ENCODE measurements at places on chromosomes 4 and X. TPM values are rescaled to one million over a fixed set of nuclear protein-coding genes. Genes with fewer than 3 reads are reported as not detected.

GRCh38 chrX:23327104-23327503 lies 7.5 kb upstream of the PTCHD1 start:
- no peaks in the 10 kb centered on the region for H3K4me1 ChIP-seq
- H3K27ac ChIP-seq = no peak overlapping the region
- no peak overlapping the region for H3K4me3 ChIP-seq
- no peaks in the 10 kb centered on the region for H3K36me3 ChIP-seq

SSX4B gene
- not detected for total RNA-seq

DNA sequence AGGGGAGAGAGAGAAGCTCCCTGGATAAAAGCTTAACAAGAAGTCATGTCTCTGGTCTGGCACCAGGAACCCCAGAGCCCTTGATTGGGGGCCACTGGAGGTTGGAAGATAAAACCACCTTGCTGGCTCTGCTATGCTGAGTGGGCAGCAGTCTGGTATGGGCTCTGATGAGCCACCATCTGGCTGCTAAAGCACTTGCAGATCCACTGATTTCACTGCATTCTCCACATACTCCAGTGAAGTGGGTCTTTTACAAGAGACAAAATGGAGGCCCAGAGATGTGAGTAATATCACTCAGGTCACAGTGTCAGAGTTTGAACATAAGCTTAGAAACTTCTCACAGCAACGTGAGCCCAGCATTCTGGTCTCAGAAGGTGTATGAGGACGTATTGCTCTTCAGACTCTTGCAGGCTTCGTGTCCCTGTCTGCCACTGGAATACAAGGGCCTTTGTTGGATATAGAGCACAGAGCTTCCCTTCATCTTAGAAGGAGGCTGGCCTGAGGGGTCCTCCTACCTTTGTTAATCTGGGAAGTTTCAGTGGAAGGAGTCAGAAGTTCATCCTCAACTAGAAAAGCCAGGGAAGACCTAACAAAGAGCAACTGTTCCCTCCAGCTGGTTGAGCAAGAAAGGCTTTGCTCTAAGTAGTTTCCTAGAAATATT lies 11.8 kb downstream of the CLDN2 start:
- H3K27ac ChIP-seq = no peak overlapping the region
- H3K27me3 ChIP-seq = no peaks in the 10 kb centered on the region

FRG2 gene
- total RNA-seq = not detected

GRCh38 chr4:72394012-72394663 lies 174.9 kb downstream of the ADAMTS3 start:
- no peaks in the 10 kb centered on the region for H3K4me1 ChIP-seq
- no peaks in the 10 kb centered on the region for H3K27me3 ChIP-seq
- H3K27ac ChIP-seq = no peak overlapping the region
- H3K36me3 ChIP-seq = no peaks in the 10 kb centered on the region
- no peak for DNase-seq

DNA sequence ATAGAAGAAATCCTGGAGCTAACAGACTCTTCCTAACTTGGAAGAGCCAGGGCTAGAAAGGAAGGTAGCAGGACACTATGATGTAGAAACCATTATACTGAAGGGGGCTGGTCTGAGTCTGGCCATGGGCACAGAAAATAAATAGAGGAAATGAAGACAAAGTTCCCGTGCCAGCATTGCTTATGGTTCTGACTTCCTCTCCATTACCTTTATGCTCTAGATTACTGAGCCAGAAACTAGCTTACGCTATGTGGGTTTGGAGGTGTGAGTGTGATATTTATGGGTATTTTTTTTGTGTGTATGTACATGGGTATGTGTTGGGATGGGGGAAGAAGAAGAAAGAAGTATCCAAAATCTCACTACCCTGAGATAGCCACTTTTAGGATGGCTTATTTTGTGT lies 148.3 kb downstream of the GLUD2 start:
- no peaks in the 10 kb centered on the region for H3K4me1 ChIP-seq
- no peaks in the 10 kb centered on the region for H3K36me3 ChIP-seq
- DNase-seq = no peak

DNA sequence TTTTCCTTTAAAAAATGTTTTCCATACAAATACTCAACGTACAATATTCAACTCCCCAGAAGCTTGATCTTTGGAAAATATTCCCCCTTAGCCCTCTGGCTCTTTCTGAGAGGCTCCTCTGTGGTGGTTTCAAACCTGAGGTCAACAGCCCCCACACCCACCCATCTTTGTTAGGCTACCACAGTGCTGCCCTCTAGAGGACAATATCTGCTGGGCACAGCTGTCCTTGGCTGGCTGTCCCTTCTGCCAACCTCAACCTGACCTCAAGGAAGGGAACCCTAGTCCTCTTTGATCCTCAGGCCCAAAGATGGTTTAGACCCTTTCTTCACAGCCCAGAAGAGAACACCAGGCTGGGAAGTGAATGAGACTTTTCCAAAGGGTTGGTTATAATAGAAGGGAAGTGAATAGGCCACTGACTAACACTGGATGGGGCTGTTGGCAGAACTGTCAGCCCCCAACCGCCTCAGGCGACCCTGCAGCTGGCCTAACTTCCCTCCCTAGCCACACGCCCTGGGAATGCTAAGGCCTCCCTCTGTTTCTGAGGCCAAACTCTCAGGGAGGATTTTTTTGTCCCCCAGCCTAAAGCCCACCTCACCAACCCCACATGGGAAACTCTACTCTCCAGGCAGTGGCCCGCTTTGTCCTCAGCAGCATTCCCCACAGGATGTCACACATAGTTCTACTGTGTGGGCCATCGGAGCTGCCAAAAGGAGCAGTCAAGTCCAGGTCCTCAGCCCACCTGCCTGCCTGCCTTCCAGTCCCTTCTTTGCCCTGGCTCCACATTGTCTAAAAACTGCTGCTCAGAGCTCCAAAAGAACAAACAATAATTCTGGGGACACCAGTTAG lies 34.3 kb downstream of the NYX start:
- H3K27me3 ChIP-seq = no peaks in the 10 kb centered on the region
- no peak overlapping the region for H3K4me3 ChIP-seq
- DNase-seq = no peak

UCP1 gene
- not detected for total RNA-seq

DNA sequence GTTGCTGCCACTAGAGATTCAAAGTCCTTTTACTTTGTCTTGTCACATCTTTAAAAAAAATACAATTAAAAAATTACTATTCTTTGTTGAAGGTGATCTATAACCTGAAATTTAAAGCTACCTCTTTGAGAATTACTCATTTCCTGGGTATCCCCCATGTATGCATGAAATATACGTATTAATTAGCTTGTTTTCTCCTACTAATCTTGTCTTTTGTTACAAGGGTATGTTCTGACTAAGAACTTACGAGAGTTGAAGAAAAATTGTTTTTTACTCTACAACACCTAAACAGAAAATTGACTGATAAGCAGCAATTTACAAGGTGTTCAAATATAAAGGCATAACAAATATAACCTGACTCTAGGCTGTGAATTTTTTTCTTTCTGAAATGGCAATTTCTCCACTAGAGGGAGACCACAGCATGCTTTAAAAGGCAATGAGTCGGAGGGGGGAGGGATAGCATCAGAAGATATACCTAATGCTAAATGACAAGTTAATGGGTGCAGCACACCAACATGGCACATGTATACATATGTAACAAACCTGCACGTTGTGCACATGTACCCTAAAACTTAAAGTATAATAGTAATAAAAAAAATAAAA lies 249.6 kb downstream of the OPHN1 start:
- H3K36me3 ChIP-seq = no peaks in the 10 kb centered on the region
- no peak overlapping the region for H3K27ac ChIP-seq
- peak; percentile 8 for DNase-seq
- no peaks in the 10 kb centered on the region for H3K27me3 ChIP-seq
- no peaks in the 10 kb centered on the region for H3K4me1 ChIP-seq

DNA sequence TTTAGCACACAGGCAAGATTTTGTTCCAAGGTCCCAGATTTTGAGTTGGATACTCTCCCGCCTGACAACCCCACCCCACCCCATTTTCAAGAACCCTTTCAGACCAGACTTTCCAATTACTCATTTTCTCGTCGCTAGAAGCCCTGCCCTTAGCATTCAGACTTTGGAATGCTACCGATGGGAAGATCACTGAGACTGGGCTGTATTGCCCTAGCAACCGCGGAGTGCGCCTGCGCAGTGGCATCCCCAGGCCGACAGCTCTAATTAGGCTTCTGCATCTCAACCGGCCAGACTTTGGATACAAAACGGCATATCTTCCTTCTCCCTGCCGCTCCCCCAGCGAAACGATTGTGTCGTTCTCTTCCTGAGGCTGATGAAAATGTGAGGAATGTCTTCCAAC lies 3.4 kb downstream of the MAGEE2 start:
- no peak overlapping the region for H3K4me3 ChIP-seq
- H3K27ac ChIP-seq = no peak overlapping the region
- DNase-seq = no peak
- no peaks in the 10 kb centered on the region for H3K36me3 ChIP-seq
- no peaks in the 10 kb centered on the region for H3K27me3 ChIP-seq

DNA sequence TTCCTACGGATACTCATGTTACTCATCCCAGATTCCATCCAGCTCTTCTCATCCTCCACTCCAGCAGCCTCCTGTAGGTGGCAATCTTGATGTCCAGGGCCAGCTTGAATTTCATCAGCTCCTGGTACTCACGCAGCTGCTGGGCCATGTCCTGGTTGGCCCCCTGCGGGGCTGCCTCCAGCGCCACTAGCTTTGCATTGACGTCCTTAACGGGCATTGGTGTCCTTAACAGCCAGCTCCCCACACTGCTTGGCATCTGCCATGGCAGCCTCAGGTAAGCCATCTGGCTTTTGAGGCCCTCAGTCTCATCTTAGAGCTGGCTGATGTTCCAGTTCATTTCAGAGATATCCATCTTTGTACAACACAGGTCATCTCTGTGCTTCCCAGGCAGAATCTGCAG lies 223.7 kb downstream of the FGF13 start:
- DNase-seq = no peak
- H3K4me3 ChIP-seq = no peak overlapping the region
- no peaks in the 10 kb centered on the region for H3K4me1 ChIP-seq
- no peaks in the 10 kb centered on the region for H3K27me3 ChIP-seq
- no peak overlapping the region for H3K27ac ChIP-seq

GRCh38 chrX:45553417-45553816 lies 352.7 kb upstream of the DIPK2B start:
- DNase-seq = no peak
- H3K36me3 ChIP-seq = no peaks in the 10 kb centered on the region
- no peaks in the 10 kb centered on the region for H3K27me3 ChIP-seq
- H3K4me3 ChIP-seq = no peak overlapping the region

DNA sequence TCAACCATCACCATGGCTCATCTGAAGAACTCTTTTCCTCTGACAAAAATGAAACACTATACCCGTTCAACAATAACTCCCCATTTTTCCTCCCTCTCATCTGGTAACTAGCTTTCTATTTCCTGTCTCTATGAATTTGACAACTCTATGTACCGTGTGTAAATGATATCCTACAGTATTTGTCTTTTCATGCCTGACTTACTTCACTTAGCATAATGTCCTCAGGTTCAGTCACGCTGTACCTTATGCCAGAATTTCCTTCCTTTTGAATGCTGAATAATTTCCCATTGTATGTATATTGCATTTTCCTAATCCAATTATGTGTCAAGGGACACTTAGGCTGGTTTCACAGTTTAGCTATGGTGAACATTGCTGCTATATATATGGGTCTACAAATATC lies 18.2 kb downstream of the MAGEA9 start:
- peaks cover 8% of the 10 kb centered on the region for H3K4me1 ChIP-seq
- no peak overlapping the region for H3K4me3 ChIP-seq
- H3K27me3 ChIP-seq = no peaks in the 10 kb centered on the region
- H3K27ac ChIP-seq = no peak overlapping the region
- no peaks in the 10 kb centered on the region for H3K36me3 ChIP-seq

DNA sequence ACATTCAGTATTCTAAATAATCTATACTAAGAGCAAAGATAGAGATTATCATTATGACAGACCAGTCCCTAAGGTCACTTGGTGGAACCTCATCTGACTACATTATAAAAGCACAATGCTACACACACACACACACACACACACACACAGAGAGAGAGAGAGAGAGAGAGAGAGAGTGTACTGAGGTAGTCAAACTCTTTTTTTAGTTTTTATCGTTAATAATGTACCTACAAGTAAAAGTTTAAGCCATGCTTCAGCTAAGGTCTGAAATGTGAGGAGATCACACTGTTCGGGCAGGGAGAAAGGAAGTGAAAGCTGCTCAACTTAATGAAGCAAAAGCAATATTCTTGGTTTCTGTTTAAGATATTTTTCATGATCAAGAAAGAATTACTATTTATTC lies 75.8 kb upstream of the CCDC160 start:
- no peak overlapping the region for H3K4me3 ChIP-seq
- DNase-seq = no peak
- no peaks in the 10 kb centered on the region for H3K4me1 ChIP-seq

KANTR gene
- 15.1 TPM for total RNA-seq

DNA sequence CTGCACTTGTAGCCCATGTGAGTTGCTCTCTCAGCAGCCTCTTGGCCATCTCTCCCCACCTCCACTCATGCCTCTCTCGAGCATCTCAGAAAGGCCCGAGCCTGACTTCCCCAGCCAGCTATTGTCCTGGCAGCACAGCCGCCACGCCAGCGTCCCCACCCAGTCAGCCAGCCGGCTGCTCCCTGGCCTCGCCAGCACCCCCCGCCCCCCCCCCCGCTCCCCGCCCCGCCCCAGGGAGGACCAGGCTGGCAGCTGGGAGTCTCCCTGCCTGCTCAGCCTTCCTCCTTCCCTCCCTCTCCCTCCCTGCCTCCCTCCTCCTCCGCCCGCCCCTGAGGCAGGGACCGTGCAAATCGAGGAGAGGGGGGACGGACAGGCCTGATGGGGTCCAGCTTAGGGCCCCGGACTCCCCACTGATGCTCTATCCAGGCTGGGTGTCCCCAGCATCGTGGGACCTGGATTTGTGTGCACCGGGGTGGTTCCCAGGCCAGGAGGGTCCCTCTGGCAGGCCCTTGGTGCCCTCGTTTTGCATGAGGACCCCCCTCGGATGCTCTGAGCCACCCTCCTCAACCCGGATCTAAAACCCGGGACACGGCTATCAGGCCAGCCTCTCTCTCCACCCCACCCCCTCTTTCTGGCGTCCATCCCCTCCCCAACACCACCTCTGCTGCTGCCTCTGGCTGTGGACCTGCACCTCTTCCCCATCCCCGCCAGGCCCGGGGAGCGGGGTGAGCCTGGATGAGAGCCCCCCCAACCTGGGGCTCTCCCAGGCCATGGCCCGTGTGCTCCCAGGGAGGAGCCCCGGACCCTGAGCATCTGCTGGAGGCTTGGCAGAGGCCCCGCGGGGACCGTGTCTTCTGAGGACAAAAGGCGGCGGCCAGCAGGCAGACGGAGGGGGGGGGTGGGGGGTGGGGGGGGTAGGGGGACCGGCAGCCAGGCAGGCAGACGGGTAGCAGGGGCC lies at the start of gene GPR173:
GPR173 (plus strand) TSS at position 621 of the 958 bp plus-strand sequence. CDS start 27,833 bp downstream, outside the sequence.
- no peaks in the 10 kb centered on the region for H3K36me3 ChIP-seq
- no peaks in the 10 kb centered on the region for H3K4me1 ChIP-seq
- no peak within 1 kb of the TSS for H3K27ac ChIP-seq
- no peaks in the 10 kb centered on the region for H3K27me3 ChIP-seq
- no peak within 1 kb of the TSS for H3K4me3 ChIP-seq
- no peak for DNase-seq

DNA sequence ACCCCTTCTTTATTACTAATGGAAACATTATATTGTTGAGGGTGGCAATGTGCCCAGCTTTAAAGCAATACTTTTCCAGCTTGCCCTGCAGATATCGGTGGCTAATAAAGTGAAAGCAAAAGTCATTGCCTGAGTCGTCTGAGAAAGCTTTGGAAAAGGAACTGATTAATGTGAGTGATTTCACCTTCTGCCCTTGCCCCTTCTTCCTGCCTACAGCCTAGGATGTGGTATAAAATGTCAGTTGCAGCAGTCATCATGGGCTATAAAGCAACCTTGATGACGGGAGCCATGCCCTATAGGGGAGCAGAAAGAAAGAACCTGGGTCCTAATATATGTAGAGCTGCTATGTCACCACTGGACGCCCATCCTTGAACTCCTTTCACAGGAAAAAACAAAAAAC lies 132.4 kb upstream of the USP9X start:
- no peak overlapping the region for H3K27ac ChIP-seq
- H3K36me3 ChIP-seq = no peaks in the 10 kb centered on the region
- no peak overlapping the region for H3K4me3 ChIP-seq
- H3K27me3 ChIP-seq = no peaks in the 10 kb centered on the region
- peak; percentile 22 for DNase-seq

CFP gene
- 32.9 TPM for total RNA-seq
